C1 segment of cervical spinal cord (tissue), 14 donors: ENCODE measurements at places on chromosomes 1 and 21.

DNA sequence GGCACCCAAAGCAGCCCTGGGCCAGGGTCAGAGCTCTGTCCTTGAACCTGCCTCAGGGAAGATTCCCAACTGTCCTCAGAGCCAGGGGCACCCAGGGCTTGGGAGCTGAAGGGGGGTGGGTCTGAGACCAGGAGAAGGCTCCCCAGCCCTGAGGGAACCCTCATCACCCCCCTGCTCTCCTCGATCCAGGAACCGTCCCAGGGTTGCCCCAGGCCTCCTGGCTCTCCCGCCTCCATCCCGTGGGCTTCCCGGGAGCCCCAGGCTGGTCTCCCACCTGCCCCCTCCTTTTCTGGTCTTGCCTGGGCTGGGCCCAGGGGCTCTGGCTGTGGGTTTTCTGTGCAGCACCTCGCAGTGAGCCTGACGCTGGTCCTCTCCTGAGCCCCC is 6.7 kb upstream of the SAMD11 start:
- DNase-seq = no peak

- DNase-seq = no peak
Measured at GRCh38 chr1:26418865-26419349, 8.3 kb downstream of the LIN28A start.

GRCh38 chr1:119327094-119327449 is 41.5 kb upstream of the HAO2 start:
- DNase-seq = peak; percentile 34

- no peak for DNase-seq
Measured at GRCh38 chr1:227949954-227950734, 2.4 kb upstream of the WNT9A start.

DNA sequence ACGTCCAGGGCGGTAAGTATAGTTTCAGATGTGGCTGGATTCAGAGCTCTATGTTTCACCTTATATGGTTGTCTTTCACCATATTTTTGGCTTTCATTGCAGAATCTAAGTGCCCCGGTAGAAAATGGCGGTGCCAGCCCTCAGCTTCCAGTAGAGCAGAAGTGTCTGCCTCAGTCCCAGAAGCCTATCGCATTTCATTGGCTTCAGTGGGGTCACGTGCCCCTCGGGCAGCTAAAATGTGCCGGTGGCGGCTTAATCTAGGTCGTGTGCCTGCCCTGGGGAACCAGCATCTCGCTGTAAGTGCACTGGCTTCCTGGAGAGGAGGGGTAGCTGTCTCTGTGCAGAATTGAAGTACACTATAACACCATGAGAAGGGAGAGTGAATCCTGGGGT is 107.4 kb upstream of the MAGI3 start:
- DNase-seq = no peak

DNA sequence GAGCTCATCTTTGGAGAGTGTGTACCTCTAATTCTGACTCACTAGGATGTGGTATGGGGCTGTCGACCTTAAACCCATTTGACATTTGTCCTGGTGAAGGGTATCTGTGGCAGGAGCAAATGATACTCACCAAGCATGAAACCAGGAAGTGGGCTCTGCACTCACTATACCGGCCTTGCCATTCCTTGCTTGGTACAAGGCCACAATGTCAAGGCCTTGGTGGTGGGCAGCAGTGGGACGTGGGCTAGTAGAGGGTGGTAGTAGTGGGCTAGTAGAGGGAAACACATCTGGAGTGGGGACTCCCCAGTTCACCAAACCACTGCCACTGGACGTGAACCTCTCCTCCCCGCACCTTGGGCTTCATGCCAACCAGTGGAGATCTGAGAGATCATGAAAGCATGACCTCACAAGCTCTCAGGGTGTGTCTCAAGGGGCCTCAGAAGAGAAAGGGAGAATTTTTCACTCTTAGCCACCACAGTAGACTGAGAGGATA is 11.5 kb downstream of the TNFSF4 start:
- no peak for DNase-seq

- DNase-seq = no peak
Measured at GRCh38 chr1:41122851-41123518, 101.5 kb upstream of the SLFNL1 start.

- DNase-seq = no peak
Measured at GRCh38 chr1:207459008-207459407, 4.9 kb downstream of the CR2 start.

DNA sequence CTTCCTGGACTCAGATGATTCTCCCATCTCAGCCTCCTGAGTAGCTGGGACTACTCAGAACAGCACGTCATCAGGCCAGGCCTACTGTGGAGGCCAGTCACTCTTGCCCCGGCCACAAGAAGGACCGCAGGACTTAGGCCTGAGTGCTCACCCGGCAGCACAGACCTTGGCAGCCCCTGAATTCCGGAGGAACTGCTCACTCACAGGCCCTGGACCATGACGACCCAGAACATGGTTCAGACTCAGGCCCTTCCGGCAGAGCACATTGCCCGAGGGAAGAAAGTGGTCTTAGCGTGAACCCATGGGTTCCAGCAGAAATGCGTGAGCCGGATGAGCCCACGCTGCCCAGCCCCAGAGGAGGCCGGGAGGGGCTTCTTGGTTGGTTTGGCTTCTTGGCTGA is 177.3 kb upstream of the TMEM51 start:
- no peak for DNase-seq

DNA sequence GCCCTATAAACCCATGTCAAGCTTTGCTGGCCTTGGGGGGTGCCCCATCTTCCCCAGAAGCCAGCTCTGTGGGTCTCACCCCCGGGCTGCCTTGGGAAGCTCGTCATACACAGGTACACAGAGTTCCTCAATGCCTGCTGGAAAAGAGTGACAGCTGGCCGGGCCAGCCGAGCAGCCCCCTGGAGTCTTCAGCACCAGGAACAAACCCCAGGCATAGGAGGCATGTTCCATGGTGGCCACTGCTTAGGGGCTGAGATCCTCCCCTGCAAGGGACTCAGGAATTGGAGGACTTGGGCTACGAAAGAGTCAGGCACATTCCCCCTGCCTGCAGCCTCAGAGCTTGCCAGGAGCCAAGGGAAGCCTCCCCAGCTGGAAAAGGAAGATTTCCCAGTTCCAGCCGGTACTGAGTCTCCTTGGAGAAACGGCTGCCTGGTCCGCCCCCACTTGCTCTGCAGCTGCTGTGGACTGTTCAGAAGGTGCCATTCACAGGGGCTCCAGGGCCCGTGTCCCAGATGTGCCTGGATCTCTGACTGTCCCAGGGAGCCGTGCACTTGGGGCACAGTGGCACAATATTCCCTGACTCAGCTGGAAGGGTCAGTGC is 89.5 kb downstream of the STUM start:
- no peak for DNase-seq

DNA sequence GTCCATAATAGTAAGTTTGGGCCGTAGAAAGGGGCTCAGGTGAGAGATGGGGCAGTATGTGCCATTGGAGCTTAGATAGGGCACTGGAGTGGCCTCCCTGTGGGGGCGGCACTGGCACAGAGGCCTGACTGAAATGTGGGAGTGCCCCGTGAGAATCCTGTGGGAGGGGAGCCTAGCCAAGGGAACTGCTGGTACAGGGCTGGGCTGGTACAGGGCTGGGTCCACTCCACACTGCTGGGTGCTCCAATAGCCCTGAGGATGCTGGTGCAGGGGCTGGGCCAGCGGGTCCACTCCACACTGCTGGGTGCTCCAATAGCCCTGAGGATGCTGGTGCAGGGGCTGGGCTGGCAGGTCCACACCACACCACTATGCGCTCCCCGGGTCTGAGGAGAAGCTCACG is 44.8 kb upstream of the PWP2 start:
- DNase-seq = no peak

- no peak for DNase-seq
Measured at GRCh38 chr21:46286648-46287002, 483 bp downstream of the YBEY start.

GRCh38 chr1:23558140-23558871 is 995 bp downstream of the ID3 start:
- DNase-seq = no peak

GRCh38 chr1:218785928-218786327 is 387.8 kb upstream of the LYPLAL1 start:
- no peak for DNase-seq

DNA sequence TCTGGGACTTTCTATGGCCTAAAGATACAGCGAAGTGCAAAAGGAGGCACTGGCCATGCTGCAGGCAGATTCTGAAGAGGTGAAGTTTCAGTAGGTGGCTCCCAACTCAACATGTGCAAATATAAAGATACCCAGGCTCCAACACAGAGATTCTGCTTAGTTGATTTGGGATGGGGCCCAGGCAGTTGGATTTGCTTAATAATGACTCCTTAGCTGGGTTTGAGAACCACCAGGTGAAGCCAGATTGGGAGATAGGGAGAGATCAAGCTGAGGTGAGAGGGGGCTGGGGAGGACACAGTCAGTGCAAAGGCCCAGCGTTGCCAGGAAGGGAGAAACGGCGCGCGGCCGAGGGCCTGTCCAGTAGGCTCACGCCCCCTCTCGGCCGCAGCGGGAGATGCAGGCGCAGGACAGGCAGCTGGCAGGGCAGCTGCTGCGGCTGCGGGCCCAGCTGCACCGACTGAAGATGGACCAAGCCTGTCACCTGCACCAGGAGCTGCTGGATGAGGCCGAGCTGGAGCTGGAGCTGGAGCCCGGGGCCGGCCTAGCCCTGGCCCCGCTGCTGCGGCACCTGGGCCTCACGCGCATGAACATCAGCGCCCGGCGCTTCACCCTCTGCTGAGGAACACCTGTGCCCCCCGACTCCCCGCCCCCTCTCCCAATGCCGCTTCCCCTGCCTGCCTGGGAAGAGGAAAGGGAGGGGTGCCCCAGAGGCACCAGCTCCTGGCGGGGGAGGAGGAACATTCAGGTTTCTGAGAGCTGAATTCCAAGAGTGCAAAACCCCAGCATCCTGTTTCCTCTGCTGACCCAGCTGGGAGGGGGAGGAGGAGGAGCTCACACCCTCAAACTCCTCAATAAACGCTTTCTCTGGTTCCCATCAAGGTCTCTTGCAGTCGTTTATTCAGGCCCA is 1.2 kb downstream of the FAM167B start:
- DNase-seq = no peak

DNA sequence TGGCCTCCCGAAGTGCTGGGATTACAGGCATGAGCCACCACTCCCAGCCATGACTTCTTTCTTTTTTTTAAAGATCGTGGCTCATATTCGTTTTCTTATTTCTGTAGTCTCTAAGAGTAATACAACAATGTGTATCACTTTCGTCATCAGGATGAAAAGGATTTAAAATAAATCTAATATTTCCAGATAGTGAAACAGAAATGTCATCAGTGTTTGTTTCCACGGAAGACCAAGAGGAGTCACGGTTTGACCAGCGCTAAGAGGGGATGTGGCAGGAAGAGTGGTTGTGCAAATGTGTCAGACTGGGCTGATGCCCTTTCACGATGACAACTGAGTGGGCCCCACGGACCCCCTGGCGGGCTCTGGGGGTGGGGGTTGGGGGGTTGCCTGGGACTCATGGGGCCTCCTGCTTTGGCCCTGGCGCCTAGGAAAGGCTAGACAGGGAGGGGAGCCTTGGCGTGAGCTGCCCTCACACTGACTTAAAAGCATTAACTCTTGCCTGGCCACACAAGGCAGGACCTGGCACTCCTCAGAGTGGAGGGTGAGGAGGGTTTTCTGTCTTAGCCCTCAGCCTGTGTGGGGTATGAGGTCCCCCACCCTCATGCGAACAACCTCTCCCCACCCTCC is 8.4 kb downstream of the SOX13 start:
- DNase-seq = no peak

DNA sequence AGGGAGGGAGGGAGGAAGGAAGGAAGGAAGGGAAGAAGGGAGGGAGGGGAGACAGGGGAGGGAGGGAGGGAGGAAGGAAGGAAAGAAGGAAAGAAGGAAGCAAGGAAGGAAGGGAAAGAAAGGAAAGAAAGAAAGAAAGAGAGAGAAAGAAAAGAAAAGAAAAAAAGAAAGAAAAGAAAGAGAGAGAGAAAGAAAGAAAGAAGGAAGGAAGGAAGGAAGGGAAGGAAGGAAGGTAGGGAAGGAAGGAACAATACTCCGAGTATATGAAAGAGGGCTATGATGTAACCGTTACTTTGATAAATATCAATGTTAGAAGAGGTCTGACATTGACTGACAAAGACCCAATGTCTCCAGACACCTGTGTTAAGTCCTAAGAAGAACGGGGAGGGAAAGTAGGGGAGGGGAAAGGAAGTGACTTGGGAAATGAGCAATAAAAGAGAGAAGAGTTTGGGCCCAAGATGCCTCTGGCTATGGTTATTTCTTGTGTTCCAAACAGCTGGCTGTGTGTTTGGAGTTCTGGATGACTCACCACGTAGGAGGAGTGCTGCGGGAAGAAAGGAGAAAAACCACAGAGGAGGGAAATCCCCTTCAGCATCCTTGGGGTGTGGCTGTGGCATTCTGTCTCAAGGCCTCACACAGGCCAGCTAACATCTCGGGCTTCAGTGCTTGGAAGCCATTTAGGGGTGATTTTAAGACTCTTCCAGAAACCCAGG is 37.0 kb upstream of the RXRG start:
- DNase-seq = no peak

GRCh38 chr1:216462066-216462775 is 39.0 kb upstream of the USH2A start:
- DNase-seq = no peak
